ENCODE measurements at places on chromosomes 16 and 17.
A peak's percentile ranks its signal among the peaks of the same experiment; 100 is the strongest.

GRCh38 chr17:82703935-82704865 is 5.7 kb upstream of the RAB40B start:
- no peak for DNase-seq

DNA sequence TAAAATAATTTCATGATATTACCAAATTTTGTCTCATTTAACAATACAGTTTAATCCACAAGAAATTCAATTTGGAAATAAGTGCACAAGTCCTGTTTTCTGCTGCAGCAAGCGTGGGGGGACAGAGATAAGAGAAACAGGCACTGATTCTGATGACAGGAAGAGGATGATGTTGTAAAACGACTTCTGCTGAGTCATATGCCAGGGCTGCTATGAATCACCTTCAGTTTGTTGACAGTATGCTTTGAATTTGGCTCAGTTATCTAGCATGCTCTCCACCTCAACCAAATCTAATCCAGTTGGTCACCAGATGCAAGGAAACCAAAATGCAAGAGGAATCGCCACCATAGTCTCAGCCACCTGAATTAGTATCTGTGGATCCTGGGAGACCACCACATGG is 244.1 kb upstream of the MON1B start:
- DNase-seq, result no peak

DNA sequence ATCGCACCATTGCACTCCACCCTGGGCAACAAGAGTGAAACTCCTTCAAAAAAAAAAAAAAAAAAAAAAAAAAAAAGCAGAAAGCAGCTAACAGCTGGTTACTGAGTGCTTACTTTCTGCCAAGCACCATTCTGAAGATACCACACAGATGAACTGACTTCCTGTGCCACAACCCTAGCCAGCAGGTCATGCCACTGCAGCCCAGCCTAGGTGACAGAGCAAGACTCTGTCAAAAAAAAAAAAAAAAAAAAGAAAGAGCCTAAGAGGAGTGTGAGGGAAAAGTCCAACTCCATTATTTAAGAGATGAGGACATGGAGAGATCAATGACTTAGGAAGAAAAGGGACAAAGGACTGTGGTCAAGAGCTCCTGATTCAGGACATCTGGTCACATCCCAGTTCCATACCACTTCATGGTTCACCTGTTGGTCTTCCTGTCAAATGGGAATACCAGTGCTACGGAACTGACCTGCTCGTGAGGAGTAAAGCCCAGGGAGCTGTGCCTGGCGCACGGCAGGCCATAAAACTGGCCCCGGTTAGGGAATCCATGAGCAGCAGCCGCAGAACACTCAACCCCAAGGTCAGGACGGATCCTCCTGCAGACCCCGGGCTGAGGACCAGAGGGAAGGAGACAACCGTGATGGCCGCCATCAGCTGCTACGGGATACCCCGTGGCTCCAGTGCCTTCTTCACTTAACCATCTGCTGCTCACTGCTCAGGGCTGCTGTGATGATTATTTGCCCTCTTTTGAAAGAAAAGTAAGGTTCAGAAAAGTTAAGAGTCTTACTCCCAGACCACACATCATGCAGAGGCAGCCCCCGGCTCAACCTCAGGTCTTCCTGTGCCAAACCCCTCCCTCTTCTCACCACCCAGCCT is 950 bp downstream of the KLHDC4 start:
- peak; percentile 58 for DNase-seq

DNA sequence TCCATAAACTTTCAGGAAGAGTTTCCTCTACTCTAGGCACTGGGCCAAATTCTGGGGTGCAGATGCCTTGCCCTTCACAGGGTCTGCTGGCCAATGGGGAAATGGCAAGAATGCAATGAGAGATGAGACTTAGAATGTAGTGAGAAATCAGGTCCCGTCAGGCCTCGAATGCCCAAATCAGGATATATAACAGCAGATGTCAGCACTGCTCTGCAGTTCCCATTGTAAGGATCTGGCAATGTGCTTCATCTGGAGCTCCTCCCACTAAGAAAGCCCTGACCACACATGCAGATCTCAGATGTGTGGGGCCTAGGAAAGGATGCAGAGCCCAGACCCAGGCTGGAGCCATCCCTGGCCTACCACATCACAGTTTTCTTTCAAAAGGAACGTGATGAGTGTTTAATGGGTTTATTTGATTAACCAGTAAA is 13.9 kb upstream of the LPCAT2 start:
- DNase-seq, result no peak

DNA sequence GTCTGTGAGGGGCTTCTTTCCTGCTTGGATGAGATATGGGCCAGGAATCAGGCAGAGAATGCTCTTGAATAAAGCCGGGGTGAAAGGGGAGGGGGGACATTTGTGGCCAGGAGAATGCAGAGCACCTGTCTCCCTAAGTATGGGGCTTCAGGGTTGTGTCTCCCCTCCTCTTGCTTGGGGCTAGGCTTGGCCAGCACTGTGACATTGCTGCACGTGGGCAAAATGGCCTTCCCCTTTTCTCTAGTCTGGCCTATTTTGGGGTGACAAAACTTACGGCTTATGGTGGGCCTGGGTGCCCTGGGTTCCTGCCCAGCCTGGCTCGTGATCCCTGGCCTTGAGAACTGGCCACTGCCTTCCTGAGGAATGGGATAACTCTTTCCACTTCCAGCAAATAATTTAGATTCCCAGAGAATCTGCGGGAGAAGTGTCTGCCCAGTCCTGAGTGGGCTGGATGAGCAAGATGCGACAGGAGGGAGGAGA is 5.6 kb downstream of the NFE2L1 start:
- DNase-seq, result no peak

DNA sequence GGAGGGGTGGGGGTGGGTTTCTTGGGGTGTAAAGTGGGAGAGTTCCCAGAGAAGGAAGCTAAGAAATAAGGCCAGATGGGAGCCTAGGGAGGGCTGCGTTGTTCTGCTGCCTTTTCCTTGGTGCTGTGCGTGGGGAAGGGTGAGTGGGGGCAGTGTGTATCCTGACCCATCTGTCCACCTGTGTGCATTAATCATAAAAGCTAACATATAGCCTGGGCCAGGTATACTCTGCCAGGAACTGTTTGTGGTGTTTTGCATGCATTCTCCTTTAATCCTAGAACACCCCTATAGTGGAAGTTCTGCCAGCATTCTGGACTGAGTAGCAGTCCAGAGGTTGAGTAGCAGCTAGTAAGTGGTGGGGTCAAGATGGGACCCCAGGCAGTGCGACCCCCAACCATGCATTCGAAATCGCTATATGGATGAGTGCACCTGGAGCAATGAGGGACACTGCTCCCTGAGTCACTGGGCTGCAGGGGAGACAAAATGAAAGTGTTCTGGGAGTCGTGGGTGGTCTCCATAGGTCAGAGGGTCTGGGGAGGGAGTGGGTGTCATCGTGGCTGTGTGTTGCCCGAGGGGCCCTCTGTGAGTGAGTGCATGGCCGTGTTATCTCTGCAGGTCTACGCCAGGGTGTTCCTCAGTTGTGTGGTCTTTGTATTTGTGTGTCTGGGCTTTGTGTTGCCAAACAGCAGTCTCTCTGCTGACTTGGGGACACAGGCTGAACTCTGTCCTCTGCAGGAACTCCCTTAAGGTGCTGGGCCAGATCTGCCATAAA is 1.3 kb downstream of the ERBB2 start:
- no peak for DNase-seq

GRCh38 chr17:65029605-65030336 is 26.8 kb downstream of the GNA13 start:
- no peak for DNase-seq

- no peak for DNase-seq
Measured at GRCh38 chr16:11100239-11100750, 155.7 kb downstream of the SOCS1 start.

DNA sequence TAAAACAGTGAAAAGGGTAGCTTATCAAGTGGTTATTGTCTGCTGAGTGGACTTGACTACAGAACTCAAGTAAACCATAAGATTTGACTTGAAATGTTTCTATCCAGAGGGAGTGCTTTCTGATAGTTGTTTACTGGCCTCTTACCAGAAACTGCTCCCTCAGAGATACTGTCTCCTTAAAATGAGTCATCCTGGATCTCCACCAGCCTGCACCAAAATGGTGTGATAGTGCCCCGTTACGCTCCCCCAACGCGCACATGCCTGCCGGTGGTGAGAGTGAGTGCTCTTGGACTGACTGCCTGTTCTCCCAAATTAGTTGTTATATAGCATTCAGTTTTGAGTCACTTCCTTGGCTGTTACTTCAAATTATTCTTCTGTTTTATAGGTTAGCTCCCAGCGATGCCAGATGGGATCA is 22.9 kb downstream of the PRCD start:
- no peak for DNase-seq

DNA sequence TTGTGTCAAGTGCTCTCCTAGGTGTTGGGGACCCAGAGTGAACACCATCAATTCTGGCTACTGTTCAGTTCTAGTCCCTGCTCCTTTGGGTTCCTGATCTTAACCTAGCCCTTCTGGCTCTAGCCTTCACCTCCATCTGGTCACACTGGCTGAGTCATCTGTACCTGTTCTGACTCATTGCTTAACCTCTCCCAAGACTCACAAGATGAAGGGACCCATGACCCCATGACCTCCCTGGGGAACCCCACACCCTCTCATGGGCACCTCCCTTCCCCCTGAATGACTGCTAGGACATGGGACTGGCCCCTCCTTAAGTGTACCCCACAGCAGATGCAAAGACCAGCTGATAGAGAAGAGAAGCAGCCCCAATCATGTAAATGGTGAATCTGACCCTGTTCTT is 345.8 kb upstream of the CDH5 start:
- DNase-seq, result no peak

DNA sequence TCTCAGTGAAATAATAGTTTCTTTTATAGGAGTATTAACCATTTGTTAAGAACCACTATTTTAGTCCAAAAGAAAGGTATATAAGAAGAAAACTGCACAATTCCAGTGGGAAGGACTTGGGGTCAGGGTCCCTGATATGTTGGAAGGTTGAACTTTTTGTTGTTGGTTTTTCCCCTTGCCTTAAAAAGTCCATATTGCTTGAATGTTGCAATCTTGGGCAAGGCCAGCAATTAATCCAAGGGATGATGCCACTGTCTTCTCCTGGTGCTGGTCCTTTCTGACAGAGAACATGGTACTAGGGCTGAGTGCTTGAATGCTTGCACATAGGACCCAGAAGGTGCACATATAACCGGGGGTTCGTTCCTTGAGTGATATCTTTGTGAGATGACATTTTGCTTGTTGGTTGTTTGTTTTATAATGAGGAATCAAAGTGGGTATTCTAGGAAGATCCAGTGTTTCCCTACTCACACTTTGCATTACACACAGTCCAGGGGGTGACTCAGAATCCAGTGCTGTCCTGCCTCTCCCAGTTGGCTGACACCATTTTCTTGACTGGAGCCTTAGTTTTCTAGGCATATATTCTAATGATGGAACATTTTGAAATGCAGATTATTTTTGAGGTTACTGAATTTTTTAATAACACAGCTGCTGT is 54.9 kb downstream of the SIAH1 start:
- no peak for DNase-seq

- DNase-seq, result peak; percentile 58
Measured at GRCh38 chr17:68011199-68011665, 15.0 kb upstream of the C17orf58 start.

DNA sequence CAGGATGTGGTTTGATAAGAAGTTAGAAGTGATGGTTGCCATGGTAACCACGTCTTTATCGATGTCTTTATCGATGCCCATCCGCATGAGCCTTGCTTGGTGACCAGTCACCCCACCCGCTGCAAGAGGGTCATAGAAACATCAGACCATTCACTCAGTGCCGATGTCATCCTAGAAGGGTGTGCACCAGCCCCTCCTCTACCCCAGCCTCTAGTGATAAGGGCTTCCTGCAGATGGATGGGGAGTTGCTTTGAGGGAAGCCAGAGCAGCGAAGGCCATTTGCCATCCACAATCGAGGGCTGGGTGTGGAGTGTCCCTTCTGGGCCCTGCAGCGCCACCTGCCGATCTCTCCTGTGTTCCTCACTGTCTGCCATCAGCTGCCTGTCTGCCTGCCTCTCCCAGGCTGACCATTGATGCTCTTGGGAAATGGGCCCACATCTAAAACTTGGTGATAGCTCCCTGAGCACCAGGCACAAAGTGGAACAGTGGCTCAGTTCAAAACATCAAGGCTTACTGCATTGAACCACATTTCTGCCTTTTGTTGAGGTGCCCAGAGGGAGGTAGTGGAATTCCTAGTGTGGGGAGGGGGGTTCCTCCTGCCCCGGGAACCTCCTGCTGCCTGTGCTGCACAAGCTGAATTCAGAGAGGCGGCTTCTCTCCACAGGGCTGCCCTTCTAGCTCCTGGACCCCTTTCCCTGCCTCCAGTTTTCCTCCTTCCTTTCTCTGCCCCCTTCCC is 8.9 kb downstream of the CALB2 start:
- no peak for DNase-seq

- DNase-seq, result no peak
Measured at GRCh38 chr17:9116311-9116835, 95.1 kb downstream of the NTN1 start.

GRCh38 chr16:67311607-67312488 is 14.7 kb downstream of the KCTD19 start:
- no peak for DNase-seq

- DNase-seq, result no peak
Measured at GRCh38 chr17:80585890-80586845, 41.5 kb downstream of the RPTOR start.

DNA sequence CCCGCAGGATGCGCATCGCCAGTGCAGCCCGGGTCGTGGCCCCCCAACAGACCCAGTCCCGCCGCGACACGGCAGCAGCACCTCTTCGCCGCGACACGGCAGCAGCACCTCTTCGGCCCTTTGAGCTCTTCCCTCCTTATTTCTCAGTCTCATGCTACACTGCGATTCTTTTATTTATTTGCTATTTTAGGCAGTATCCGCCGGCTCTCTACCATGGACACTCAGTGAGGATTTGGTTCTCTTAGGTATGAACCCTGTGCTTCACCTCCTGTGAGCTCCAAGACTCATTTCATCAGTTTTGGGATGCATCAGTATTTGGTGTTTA is 8.3 kb upstream of the MAP2K3 start:
- DNase-seq, result no peak

GRCh38 chr16:588639-588888 is 1.3 kb upstream of the RAB40C start:
- peak; percentile 48 for DNase-seq

DNA sequence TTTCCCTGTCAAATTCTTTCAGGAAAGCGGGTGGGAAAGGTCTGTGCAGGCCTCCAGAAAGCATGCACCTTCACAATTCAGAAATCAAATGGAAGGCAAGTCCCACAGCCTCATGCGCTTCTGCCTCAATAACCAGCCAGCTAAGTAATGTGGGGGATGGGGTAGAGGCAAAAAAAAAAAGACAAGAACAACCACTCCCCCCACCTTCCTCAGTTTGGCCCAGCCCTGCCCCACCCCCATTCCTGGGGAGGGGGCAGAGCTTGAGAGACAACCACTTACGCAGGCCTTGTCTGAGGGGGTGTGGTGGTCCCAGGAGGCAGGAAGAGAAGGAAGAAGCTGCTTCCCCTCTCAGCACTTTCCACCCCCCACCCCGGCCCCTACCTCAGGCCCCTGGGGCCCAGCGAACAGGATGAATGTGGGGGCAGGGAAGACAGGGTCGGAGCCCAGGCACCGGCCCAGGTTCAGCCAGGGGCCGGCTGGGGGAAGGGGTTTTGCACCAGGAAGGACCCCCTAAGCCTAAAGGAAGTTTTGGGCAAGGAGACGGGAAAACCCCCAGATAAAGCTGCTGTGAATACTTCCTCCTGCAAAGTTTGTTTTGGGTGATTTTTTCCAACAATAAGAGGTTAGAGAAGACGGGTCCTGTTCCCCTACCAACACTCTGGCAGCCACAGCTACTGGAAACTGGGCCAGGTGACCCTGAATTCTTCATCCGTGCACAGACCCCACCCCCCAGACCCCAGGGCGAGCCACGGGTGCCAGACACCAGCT is 1.2 kb downstream of the JUP start:
- no peak for DNase-seq

Data from activated gamma-delta T cell treated with Interleukin-2 at 50 U/mL for 16 hours (primary cell).